Stimulated activated CD8-positive, alpha-beta memory T cell treated with anti-CD3 and anti-CD28 coated beads, Interleukin-12 subunit alpha, Interleukin-12 subunit beta, amount 100 ng/mL, for 1 hour (primary cell): ENCODE measurements at places on chromosomes 12 and 14.
A peak's percentile ranks its signal among the peaks of the same experiment; 100 is the strongest.

GRCh38 chr12:27305673-27306456 lies 26.8 kb upstream of the BMAL2 start:
- no peak for DNase-seq

DNA sequence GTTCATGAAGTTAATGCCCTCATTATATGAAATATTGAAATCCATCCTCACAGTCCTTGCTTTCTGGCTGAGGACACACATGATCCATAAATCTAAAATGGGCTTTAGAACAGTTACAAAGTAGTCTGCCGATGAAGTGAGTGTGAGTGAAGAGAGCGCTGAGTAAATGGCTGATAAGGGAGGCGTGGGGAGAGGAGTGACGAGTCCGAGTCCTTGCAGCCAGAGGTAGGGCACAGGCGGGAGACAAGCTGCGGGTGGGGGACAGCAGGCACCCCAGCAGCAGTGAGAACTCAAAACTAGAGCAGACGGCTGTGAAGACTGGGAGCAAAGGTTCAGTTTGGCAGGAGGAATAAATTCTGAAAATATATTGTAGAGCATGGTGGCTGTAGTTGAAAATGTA lies 140.1 kb upstream of the ATP2B1 start:
- DNase-seq: no peak

DNA sequence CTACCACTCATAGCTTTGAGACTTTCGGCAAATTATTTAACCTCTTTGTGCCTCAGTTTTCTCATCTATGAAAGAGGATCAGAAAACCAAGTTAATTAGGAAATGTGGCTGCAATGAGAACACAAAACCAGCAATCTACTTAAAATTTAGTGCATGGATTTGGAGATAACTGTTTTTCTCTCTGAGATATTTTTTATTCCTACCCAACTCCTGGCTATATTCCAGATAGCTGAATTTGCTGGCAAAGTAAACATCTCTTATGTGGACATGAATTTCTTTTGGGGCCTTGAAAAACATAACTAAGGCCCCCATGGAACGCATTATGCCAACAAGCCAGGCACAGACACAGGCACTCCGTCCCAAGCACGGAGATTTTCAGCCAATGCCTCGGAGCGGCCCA lies 53.4 kb upstream of the FOXN3 start:
- no peak for DNase-seq

GRCh38 chr14:54692284-54692772 lies 125.4 kb downstream of the SAMD4A start:
- no peak for DNase-seq

DNA sequence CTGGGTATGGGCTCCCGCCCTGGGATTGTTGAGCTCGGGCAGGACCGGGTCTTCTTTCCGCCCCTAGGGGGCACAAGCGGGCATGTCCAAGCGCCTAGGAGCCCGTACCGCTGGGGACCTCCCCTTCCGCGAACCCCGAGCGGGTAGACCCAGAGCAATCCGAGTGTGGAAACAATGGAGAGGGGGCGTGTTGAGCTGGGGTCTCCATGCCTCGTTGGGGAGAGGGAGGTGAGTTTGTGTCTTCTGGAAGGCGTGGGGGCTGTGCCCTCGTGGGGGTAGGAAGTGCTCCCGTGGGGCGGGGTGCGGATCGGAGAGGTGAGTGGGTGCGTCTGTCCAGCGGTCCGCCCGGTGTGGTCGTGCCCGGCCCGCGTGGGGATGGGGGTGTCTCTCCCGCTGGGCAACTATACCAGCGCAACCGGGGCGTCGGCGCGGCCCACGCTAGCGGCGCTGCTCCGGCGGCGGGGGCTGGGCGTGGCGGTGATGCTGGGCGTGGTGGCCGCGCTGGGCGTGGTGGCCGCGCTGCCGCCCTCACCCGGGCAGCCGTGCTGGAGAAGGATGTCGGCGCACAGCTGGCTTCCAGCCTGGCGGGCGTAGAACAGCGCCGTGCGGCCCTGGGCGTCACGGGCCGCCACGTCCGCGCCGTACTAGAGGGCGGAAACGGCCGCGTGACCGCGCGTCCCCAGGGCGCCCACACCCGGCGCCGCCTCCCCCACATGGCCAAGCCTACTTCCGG lies 12.2 kb downstream of the AGAP2 start:
- no peak for DNase-seq

- peak; percentile 71 for DNase-seq
These were observed 5.1 kb upstream of the ZNF839 start for GRCh38 chr14:102314242-102315011.

DNA sequence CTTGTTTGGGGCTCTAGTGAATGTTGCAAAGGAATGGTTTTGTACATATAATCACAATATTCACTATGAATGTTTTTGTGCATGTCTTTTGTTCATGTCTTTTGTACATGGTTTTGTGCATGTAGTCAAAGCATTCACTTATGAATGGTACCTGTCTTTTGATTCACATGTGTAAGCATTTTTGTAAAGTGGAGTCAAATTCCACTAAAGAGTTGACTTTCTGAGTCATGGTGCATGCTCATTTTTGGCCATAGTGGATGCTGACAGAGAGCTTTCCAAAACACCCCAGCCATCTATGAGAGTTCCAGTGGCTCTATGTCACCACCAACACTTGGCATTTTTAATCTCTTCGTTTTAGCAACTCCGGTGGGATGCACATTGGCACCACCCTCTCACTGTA lies 1185.9 kb upstream of the TMEM132C start:
- no peak for DNase-seq

- DNase-seq: no peak
These were observed 37.4 kb downstream of the SPTLC2 start for GRCh38 chr14:77579065-77579464.

DNA sequence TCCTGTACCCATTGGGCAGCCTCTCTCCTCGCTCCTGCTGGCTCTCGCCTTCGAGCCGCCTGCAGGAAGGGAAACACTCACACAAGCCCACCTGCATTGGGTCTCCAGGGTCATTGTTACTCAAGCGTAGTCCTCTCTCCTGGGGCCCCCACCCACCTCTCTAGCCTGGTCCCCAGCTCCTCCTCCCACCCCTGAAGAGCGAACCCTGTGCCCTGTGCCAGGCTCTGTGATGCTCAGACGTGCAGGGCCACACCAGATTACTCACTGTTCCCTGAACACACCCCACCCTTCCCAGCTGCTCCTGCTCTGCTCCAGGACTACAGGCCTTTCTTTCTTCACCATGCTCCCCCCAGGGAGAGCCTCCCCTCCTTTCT lies 88.1 kb downstream of the NINJ2 start:
- DNase-seq: no peak

GRCh38 chr14:78933166-78933565 lies 763.0 kb downstream of the NRXN3 start:
- DNase-seq: no peak

- DNase-seq: no peak
These were observed 184.8 kb upstream of the PDE3A start for GRCh38 chr12:20183563-20183962.

- no peak for DNase-seq
These were observed 994.5 kb upstream of the FLRT2 start for GRCh38 chr14:84535484-84535883.

GRCh38 chr14:91284146-91284790 lies 39.8 kb upstream of the GPR68 start:
- DNase-seq: no peak

DNA sequence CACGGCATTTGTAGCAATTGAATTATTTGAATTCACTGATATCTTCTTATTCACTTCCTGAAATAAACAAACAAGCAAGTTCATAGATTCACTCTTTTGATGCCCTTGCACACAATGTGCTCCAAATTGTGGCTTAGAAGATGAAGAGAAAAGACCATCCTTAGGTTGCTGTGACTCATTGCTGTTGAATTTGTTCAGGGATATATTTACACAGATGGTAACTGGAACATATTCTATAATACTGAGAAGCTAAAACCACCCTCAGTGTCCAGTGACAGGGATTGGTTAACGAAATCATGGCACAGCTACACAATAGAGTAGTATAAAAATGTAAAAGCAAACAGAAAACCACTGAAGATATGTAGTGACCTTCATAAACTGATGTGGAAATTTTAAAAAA lies 3.1 kb downstream of the PRB4 start:
- no peak for DNase-seq

DNA sequence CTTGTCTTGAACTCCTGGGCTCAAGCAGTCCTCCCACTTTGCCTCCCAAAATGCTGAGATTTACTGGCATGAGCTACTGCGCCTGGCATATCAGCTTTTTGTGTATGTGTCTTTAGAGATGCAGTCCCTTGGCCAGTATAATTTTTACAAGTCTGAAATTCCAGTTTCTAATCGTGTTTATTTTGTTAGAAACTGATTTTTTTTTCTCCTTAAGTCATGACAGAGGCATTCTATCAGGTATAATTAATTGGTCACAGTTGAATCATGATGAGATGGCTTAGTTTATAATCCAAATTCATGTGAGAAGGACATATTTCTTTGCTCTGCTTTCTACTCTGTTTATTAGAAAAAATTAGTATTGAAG lies 98.9 kb downstream of the PCNX1 start:
- no peak for DNase-seq

GRCh38 chr12:93181409-93181965 lies 196.2 kb upstream of the NUDT4 start:
- DNase-seq: no peak

GRCh38 chr14:34049790-34050189 lies 98.9 kb upstream of the EGLN3 start:
- no peak for DNase-seq

- no peak for DNase-seq
These were observed 150.3 kb downstream of the DAD1 start for GRCh38 chr14:22438742-22439141.

- no peak for DNase-seq
These were observed 1.2 kb downstream of the UNC119B start for GRCh38 chr12:120711411-120711810.

- no peak for DNase-seq
These were observed 111.8 kb upstream of the DNM1L start for GRCh38 chr12:32567296-32567674.

GRCh38 chr12:54390668-54391551 lies 6.4 kb upstream of the ZNF385A start:
- peak; percentile 47 for DNase-seq

DNA sequence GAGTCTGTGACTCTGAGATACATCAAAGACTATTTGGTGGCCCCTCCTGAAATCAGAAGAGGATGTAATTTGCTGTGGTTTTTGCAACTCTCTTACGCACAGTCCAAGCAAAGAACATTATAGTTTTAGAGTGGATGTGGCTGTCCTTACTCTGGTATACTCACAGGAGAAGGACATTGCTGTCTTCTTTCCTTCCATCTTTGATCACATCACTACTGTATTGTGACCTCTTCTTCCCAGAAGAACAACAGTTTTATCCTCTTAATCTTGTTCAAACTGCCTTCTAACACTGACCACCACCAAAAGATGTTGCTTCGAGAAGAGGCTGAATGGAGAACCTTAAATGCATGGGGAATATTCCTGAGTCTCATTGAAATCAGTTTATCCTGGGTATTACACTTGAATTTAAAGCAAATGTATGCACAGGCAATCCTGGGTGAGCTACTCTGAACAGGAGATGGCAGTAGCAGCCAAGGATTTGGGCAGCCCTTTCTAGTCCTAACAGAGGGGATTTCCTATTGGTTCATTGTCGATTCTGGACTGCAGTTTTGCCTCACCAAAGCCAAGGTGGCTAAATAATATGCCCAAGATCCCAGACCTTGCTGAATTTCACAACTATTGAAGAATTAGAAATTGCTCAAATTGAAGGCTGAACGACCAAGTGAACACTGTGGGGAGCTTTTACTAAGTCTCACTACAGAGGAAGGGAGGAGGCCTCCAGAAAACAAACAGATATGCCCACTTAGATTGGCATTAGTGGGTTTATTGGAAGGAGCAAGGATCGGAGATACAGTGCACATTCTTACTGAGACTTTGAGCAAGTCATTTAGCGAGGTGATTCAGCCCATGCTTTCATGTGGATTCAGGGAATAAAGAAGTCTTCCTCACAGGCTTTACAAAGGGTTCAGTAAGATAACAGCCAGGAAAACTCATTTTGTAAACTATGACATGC lies 282.8 kb downstream of the PAWR start:
- DNase-seq: no peak

- DNase-seq: no peak
These were observed 58.2 kb downstream of the OSBPL8 start for GRCh38 chr12:76501390-76501789.

GRCh38 chr12:3218228-3219171 lies 141.3 kb downstream of the TSPAN9 start:
- no peak for DNase-seq

- no peak for DNase-seq
These were observed 18.5 kb downstream of the RHOF start for GRCh38 chr12:121774968-121775474.
